ENCODE measurements at places on chromosomes 7 and 10.

DNA sequence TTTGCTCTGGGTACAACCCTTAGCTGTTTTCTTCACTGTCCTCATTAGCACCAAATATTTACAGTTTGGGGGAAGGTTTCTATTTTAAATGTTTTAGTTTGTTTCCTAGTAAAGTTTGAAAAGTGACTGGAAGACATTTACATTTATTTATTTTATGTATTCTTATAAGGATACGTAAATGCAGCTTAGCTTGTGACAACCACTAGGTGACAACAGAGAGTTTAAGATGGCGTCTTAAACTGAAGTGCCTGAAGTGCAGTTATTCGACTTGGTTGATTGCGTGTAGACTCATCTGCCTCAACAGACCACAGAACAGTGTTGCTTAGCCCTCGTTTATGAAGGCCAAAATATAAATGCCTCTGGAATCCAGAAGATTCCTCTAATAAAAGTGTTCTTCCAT is 378.2 kb upstream of the MYO3A start:
- DNase-seq, result no peak

DNA sequence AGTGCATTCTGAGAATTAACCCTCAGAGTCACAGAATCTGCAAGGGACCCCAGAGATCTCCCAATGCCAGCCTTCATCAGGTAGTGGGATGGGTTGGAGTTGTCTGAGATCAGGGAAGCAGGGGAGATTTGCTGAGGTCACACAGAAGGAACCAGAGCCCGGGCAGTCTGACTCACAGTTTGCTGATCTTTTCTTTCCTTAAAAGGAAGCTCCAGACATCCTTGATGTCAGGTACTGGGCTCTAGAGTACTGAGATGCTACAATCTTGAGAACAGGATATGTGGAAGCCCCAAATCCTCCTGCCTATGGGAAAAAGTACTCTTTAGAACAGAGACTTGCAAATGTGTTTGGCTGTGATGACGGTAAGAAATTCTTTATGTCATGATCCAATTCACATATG is 706 bp downstream of the TBATA start:
- DNase-seq, result no peak

- no peak for DNase-seq
These were observed 67.6 kb downstream of the STK17A start for GRCh38 chr7:43650457-43651052.

GRCh38 chr10:98924526-98924925 is 311.1 kb downstream of the HPSE2 start:
- DNase-seq, result no peak

DNA sequence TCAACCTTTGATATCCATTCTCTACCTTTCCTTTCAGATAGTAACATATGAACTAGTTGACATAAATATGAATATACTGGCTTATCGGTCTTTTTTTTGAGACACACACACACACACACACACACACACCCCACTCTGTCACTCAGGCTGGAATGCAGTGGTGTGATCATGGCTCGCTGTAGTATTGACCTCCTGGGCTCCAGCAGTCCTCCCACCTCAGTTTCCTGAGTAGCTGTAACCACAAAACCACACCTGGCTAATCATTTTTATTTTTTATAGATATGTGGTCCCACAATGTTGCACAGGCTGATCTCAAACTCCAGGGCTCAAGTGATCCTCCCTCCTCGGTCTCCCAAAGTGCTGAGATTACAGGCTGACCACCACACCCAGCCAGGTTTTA is 14.2 kb upstream of the NT5C3A start:
- DNase-seq, result no peak
